ENCODE measurements at places on chromosomes 6 and 20.

- no peak for DNase-seq
Measured at GRCh38 chr6:39476151-39476550, 153.6 kb upstream of the KCNK16 start.

DNA sequence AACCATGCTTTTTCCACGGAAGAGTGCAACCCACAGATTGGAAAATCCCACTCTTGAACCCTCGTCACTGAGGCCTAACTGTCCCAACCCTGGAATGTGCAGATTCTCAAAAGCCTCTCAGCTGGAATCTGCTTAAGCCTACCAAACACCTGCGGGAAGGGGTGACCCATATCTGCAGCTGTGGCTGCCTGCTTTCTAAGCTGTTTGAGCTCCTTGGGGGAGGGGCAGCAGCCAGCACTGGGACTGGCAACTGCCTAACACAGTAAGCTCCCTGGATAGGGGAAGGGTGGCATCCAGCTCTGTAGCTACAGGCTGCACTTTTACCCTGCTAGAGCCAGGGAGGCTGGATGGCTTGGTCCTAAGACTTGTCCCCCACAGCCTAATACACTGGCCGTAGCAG is 579.6 kb downstream of the COL12A1 start:
- no peak for DNase-seq

DNA sequence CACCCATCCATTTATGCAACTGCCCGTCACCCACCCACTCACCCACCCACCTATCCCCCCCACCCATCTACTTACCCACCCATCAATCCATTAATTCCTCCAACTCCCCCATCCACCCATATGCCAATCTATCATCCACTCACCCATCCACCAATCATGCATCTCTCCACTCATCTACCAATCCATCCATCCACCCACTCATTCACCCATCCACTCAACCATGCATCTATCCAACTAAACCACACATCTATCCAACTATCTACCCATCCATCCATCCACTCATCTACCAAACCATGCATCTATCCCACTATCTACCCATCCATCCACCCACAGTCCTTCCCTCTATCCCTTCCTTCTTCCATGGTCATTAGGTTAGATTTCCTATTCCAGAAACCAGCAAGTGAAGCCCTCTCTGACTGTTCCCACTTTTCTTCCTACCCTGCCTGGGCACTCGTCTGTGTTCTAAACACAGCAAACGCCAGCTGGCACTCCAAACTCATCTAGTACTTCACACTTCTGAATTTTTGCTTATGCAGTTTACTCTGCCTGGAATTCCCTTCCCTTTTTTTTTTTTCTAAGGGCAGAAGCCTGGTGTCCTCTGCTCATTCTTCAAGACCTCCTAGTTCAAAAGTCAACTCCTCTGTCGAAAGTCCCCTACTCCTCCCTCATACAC is 43.1 kb downstream of the ARHGAP40 start:
- DNase-seq, result no peak

- no peak for DNase-seq
Measured at GRCh38 chr6:168574075-168574698, 133.2 kb downstream of the SMOC2 start.

DNA sequence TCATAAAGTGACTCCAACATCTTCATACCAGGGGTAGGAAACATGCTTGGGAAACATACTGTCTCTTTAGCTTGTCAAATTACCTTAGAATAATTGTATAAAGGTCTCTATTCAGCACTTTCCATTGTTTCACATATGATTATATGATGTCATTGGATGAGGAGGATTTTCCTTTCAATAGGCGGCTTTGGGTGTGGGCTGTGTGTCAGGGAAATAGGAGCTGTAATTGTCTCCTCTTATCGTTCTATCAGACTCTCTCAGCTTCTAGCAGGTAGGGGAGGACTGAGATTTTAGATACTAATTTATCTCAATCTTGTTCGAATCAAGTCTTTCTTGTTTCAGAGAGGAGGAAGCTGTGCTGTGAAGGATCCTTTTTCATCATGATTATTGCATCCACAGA is 179.4 kb upstream of the OLIG3 start:
- no peak for DNase-seq

- no peak for DNase-seq
Measured at GRCh38 chr6:136654086-136654485, 103.9 kb upstream of the MAP7 start.

GRCh38 chr6:73200735-73201134 is 24.6 kb downstream of the KHDC1L start:
- DNase-seq, result peak; percentile 7

GRCh38 chr6:6225885-6226529 is 94.5 kb downstream of the F13A1 start:
- DNase-seq, result no peak

All from GM03348 (cell line).